Foreskin keratinocyte (primary cell): ENCODE measurements at places on chromosomes 2 and 18. TPM values are rescaled to one million over a fixed set of nuclear protein-coding genes. Genes with fewer than 3 reads are reported as not detected.

TGFA gene
- total RNA-seq: 87.7 and 92.6 TPM in 2 replicates

CERKL gene
- not detected in 2 replicates for total RNA-seq

TDRD15 gene
- not detected in 2 replicates for total RNA-seq

LAMA1 gene
- total RNA-seq: 1.5 and 7.5 TPM in 2 replicates

TXNDC2 gene
- not detected in 2 replicates for total RNA-seq

CPLX4 gene
- total RNA-seq: not detected in 2 replicates

LRRTM4 gene
- not detected in 2 replicates for total RNA-seq

GCG gene
- total RNA-seq: not detected in 2 replicates

HK2 gene
- total RNA-seq: 16.1 and 24.9 TPM in 2 replicates

GRB14 gene
- 2.4 and 2.6 TPM in 2 replicates for total RNA-seq

GRCh38 chr2:181680937-181681811, 857 bp upstream of the NEUROD1 start:
- peak; percentile 13 for DNase-seq

- DNase-seq: no peak
Observed at GRCh38 chr2:181264441-181264840, 192.7 kb upstream of the ITGA4 start.

DNA sequence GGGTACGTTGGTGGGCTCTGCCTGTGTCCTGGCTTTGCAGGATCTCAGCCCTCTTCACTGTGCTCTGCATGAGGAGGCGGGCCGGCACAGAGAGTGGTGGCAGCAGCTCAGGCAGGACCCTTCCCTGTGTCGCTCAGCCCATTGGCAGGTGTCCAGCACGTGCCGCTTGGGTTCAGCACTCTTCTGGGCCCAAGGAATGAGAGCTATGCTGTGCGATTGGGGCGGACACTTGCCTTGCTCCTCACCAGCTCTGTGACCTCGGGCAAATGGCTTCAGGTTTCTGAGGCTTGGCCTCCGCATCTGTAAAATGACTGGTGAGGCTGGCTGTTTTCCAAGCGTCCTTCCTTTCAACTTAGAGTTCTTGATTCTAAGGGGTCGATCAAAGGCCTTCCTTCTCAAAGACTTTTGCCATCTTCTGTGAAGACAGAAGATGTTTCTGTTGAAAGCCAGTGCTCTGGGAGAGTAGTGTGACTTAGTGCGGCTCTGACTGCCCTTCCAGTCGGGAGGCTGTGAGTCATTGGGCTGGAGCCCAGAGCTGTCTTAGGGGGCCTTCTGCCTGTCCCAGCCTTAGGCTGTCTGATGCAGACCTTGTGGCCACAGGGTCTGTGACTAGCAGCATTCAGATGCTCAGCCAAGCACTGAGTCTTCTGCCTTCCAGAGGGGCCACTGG, 35.6 kb downstream of the GLI2 start:
- DNase-seq: no peak

DNA sequence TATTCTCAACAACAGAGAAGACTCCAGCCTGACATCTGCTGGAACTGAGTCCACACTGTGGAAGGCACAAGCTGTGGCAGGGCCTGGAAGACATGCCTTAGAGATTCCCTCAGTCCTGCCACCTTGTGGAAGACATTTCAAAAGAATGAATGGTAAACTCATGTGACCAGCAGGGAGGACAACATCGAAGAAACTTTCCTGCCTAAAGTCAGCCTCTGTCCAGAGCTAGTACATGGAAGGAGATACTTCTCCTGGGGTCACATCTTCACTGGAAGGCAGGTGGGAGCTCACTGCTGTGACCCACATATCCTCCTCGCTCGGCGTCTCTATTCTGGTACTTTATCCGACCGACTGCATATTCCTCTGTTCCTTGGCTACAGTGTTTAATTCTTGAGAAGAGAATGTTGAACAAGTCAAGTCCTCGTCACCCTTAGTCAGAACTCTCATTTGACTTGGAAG, 59.5 kb downstream of the PUM2 start:
- DNase-seq: peak; percentile 81

- DNase-seq: peak; percentile 15
Observed at GRCh38 chr2:119387381-119388129, 20.8 kb downstream of the DBI start.

DNA sequence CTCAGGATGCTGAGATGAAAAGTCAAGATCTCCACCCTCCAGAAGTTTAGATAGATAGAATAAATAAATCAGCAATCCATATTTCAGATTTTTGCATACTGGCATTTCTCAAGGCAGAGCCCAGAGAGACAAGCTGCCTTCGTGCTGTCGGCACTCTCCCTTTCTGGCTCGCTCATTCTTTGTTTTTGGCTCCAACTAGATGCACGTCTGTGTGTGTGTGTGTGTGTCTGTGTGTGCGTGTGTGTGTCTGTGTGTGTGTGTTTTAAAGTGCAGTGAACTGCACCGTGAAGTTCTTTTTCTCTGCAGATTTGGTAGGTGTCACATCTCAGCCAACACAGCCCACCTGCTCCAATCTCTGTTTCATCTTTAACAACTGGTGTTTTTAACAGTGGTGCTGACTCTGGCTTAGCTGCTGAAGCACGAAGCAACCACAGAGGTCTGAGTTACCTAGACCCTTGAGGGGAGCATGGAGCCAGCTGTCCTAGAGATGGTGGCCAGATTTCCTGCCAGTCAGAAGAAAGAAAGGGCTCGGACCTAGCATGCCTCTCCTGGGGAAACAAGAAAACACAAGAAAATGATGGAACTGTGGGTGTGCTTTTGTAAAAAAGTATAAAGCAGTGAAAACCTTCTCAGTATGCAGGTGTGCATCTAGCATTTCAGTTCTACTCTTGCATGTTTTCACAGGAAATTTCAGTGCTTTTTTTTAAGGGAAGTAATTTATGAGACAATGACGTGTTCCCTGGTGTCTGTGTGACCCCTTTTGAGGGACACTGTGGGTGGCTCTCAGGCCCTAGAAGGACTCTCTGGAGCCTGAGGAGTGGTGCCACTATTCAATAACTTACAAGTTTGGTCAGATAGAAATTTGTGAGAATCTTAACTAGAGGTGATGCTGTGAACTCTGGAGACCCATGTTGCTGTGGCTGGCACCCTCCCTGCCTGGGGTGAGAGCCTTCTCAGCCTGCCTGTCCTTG, 364.3 kb downstream of the RNF144A start:
- DNase-seq: no peak

DNA sequence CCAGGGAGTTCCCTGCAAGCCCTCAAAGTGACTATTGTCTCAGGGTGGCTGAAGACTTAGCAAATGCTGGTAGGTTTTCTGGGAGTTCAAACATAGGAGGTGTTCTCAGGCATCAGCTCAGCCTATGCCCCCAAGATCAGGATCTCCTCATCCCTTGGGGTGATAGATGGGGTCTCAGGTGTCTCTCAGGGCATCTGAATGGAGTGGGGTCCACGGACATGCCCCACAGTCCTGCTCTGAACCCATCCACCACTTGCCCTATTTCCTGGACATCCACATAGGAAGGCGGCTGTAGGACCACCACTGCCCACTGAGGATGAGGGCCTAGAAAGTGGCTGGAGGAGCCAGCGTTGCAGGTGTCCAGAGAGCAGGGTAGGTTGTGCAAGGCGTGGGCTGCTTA, 287.0 kb upstream of the CXCR4 start:
- DNase-seq: no peak

DNA sequence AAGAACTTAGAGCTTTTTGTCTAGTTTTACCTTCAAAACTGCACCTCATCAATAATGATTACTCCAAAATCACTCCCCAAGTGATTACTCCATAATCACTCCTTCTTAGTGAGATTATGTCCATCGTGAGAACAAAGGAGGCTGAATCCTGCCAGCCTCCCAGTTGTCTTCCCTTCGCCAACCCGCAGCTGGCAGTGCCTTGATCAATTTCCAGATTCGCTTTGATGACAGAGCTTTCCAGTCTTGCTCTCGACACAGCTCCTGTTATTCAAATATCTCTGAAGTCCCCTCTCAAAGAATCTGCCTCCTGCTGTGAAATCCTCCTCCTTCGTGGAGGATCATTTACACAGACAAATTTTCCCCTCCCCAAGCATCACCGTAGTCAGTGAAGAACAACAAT, 237.7 kb downstream of the EIPR1 start:
- DNase-seq: no peak

DNA sequence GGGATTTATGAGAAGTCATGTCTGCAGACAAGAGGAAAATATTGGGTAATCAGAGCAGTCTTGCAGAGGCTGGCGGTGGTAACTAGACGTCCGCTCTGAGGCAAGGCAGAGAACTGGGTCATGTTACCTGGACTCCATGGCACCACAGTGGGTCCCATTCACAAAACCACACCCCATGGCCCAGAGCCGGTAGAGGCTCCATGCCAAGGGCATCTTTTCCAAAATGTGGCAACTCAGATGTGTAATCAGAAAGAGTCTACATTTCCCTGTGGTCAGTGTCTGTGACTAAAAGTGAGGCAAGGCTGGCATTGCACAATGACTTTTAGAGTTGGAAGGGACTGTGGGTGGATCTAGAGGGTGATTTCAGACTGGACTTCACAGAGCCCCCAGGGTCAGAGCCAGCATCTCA, 113.1 kb downstream of the MREG start:
- peak; percentile 20 for DNase-seq

GRCh38 chr2:145743011-145743410, 1223.1 kb upstream of the ZEB2 start:
- no peak for DNase-seq

- DNase-seq: no peak
Observed at GRCh38 chr2:55418072-55418471, 1.6 kb downstream of the CCDC88A start.

DNA sequence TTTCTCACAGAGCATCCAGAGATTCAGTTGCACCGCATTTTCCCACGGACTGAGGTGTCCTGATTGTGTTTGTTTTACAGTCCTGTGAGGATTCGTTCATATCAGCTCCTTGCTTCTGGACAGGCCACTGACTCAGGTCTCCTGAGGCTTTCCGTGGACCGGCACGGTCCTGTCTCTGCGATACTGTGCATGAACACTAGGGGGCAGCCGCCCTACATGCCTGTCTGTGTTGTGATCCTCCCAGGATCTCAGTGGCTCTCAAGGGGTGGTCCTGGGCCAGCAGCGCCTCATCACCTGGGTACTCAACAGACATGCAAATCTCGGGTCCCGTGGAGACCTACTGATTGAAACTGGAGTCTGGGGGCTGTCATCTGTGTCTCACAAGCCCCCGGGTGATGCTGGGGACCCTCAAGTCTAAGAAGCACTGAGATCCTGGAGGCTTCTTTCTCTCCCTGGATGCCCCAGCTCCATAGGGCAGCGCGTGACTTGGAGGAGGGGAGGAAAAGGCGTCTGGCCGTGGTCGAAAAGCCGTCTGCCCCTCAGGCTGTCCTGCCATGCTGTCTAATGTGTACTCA, 28.9 kb downstream of the IL1R2 start:
- DNase-seq: peak; percentile 61

DNA sequence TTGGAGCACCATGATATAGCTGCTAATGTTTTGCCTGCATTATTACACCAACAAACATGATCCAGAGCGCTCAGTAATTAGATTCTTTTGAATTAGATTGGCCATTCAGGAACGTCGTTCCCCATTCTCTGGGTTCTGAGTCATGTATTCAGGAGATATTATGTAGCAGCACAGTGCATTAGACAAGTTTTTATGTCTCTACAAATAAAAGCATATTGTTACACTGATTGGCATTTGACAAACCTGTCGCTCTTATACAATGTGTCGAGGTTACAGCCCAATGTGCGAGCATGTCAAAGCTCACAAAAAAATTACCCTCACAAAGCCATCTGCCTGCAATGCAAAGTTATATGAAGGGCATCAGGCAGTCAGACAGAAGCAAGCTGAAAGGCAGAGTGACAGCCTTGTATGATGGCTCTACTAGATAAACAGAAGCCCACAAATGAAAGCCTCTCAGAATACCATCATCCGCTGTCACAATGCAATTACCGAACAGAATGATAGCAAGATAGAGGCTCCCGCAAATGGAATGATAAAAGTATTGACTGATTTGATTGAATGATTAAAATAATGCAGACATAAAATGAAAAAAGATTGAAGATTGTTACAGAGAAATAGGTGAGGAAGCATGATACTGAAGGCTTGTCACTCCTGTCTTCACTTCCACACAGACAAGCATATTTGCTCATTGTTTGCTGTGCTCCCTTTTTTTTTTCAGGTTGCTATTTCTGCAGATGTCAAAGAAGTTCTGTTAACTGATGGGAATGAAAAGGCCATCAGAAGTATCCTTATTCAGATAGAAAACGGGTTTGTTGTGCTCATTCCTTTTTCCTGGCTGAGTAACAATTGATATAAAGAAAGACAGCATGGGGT, 234.6 kb upstream of the SIX3 start:
- DNase-seq: no peak

DNA sequence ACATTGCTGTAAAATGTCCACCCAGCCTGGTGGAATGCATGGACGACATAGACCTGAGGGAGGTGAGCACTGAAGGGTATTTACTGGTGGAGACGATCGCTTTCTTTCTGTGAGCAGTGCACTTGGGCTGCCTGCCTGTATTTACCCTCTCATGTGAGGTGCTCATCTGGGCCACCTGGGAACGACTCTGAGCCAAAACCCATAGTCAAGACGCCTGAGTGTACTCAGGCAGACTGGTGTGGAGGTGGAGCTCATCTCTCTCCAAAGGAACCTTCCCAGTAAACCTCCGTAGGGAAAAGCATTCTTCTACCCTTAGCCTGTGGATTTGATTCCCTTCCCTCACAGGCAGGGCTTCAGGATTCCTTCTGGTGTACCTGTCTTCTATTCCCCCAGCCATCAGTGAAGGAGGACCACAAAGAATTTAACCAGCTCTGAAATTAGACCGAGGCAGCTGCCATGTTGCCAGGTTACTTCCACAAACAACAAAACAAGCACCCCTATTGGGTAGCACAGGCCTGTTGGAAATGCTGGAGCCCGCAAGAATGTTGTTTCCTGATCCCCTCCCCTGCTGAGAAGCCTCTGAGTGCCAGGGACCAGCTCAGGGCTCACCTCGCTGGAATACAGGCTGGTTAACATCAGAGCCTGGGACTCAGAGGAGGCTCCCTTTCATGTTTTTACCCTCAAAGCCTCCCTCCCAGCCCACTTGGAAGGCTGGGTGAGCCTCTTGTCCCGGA, 47.5 kb upstream of the TXNDC2 start:
- no peak for DNase-seq
